ENCODE measurements at places on chromosomes 2 and 18.
A peak's percentile ranks its signal among the peaks of the same experiment; 100 is the strongest.

DNA sequence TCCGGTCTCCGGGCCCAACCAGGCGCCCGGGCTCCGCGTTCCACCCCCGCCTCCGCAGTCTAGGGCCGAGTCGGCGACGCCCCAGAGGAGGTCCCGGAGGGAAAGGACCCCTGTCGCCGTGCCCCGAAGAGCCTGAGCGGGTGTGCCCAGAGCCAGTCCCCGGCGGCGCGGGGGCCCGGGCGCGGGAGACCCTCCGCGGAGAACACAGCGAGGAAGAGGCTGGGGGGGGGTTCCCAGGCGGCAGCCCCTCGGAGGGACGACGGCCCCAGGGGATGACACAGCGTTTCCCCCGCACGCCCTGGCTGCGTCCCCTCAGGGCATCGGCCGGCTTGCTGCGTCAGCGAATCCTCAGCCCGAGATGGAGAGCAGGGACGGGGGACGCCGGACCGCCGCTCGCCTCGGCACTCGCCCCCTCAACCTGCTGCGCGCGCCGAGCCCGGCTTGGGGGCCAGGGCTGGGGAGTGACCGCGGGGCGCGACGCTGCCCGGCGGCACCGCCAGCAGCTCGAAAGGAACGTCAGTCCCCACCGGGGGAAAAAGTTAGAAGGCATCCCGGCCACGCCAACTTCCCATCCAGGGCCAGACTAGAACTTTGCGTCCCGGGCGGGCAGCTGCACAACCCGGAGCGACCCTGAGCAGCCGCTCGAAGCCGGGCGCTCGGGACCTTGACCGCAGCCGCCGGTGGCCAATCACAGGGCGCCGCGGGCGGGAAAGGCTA is 711 bp downstream of the SFXN5 start:
- DNase-seq = peak; percentile 9

DNA sequence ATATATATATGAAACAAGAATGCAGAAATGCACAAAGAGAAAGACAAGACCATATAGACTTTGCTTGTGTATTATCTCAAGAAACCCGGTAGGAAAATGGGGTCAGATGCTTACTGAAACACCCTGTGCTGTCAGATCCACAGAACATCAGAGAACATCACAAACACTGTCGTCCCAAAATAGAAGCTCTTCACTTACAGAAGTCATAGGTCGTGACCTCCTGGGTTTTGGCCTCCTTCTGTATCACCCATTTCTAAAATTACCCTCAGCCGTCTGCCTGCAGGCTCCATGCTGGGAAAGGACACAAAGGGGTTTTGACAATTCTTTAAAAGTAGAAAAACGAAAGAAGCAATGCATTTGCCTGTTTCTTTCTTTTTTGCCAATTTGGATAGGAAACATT is 137.9 kb downstream of the PAX3 start:
- DNase-seq = no peak

DNA sequence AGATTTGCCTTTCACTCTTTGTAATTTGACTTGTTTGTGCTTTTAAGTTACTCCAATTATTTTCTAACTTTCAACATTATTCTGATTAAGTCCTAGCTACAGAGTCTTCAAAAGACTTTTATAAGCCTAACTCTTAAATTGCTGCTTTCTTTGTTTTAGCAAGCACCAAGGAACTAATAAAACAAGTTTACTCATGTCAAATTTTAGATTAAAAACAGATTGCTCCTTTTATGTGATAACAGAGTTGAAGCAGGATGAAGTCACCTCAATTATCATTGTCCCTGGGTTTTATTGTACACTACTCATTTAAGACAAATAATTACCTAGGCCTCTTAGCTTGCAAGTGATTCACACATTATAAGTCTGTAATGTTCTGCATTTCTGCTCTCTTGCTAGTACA is 678.4 kb downstream of the ERBB4 start:
- no peak for DNase-seq

- no peak for DNase-seq
Observed at GRCh38 chr2:237873897-237874551, 14.6 kb downstream of the RAMP1 start.

GRCh38 chr2:111236025-111236424 is 115.3 kb downstream of the BCL2L11 start:
- DNase-seq = no peak

GRCh38 chr2:133459590-133459989 is 108.7 kb downstream of the NCKAP5 start:
- no peak for DNase-seq

- no peak for DNase-seq
Observed at GRCh38 chr2:26002632-26003310, 20.5 kb upstream of the KIF3C start.

Data from T follicular helper cell (primary cell).